ENCODE measurements at places on chromosomes 1 and 21. TPM values are rescaled to one million over a fixed set of nuclear protein-coding genes. Genes with fewer than 3 reads are reported as not detected.

Gene COL6A2
- 3.3 TPM for total RNA-seq

- H3K27me3 ChIP-seq, result no peaks in the 10 kb centered on the region
- H3K36me3 ChIP-seq, result no peaks in the 10 kb centered on the region
- H3K4me1 ChIP-seq, result peaks cover 50% of the 10 kb centered on the region
- peak overlapping the region; percentile 93 for H3K27ac ChIP-seq
These were observed 19.5 kb upstream of the RNF19B start for GRCh38 chr1:32984090-32984454.

- no peaks in the 10 kb centered on the region for H3K36me3 ChIP-seq
- H3K27ac ChIP-seq, result no peak overlapping the region
- H3K27me3 ChIP-seq, result peaks cover 22% of the 10 kb centered on the region
- H3K4me1 ChIP-seq, result no peaks in the 10 kb centered on the region
- no peak for ATAC-seq
These were observed 45.4 kb upstream of the IGSF21 start for GRCh38 chr1:18062185-18062584.

GRCh38 chr1:93619507-93620171, 62.0 kb downstream of the BCAR3 start:
- no peak overlapping the region for H3K27ac ChIP-seq
- no peaks in the 10 kb centered on the region for H3K36me3 ChIP-seq
- H3K27me3 ChIP-seq, result no peaks in the 10 kb centered on the region
- H3K4me1 ChIP-seq, result peaks cover 19% of the 10 kb centered on the region
- no peak for ATAC-seq
- H3K4me3 ChIP-seq, result no peak overlapping the region

GRCh38 chr1:234600418-234601281, 9.3 kb downstream of the IRF2BP2 start:
- H3K36me3 ChIP-seq, result peaks cover 41% of the 10 kb centered on the region
- ATAC-seq, result no peak

Gene KIF26B
- not detected for total RNA-seq

- no peak overlapping the region for H3K27ac ChIP-seq
- no peak for ATAC-seq
- no peaks in the 10 kb centered on the region for H3K36me3 ChIP-seq
- no peaks in the 10 kb centered on the region for H3K27me3 ChIP-seq
These were observed 766.4 kb upstream of the ADGRL2 start for GRCh38 chr1:81034291-81034690.

Gene LRRC71
- total RNA-seq, result not detected

DNA sequence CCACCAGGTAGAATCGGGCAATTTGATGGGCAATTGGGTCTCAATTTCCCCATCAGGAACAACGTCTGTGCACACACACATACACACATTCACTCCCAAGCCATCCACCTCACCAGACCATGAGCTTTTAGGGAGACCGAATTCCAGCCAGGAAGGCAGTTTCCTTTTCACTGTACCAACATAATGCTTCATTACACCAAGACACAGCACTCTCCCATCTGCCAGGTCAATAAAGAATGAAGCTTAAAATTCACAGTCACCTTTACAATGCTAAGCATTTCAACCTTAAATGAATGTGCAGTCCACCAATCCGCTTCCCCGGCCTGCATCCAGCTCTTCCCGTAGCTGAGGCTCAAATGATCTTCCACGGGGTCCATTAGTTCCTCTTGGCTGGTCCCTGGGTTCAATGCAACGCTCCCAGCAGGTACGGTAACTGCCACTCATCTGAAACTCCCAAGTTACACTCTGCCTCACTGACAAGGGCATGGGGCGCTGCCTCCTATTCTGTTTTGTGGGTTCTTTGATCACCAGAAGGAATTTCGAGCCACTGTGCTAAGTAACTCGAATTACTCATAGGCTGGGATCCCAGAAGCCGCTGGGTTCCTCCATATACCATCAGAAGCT, 105.0 kb downstream of the SIM2 start:
- H3K4me3 ChIP-seq, result no peak overlapping the region
- ATAC-seq, result no peak
- H3K4me1 ChIP-seq, result peaks cover 12% of the 10 kb centered on the region
- peaks cover 15% of the 10 kb centered on the region for H3K36me3 ChIP-seq
- peak overlapping the region; percentile 28 for H3K27ac ChIP-seq

DNA sequence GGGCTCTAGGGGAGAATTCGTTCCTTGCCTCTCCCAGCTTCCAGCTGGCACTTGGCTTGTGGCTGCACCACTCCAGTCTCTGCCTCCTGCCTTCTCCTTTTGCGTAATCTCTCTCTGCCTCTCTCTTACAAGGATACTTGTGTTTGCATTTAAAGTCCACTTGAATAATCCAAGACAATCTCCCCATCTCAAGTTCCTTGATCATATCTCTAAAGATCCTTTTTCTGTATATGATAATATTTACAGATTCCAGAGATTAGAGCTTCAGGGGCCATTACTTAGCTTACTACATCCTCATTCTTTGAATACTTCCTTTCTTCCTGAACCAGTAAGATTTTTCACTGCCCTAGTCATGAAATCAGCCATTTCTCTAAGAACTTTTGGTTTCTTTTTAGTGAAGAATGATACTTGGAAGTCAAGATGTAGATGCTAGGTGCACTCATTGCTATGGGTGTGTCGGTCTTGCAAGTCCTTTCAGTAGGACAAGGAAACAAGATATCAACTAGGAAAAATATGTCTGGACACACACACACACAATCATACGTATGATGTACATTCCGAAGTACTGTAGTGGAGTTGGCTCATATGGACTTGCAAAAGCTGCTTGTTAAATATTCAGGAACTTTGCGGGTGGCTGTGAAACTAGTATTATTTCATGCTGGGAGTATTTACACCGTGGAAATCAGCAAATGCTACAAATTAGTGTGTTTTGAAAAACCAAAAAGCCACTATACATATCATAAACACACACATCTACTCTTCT, 20.8 kb upstream of the RLF start:
- no peak overlapping the region for H3K4me3 ChIP-seq
- no peak for ATAC-seq
- H3K27ac ChIP-seq, result peak overlapping the region; percentile 20
- no peaks in the 10 kb centered on the region for H3K4me1 ChIP-seq

Gene LINGO4
- total RNA-seq, result 4.0 TPM

Gene ECM1
- 1.1 TPM for total RNA-seq

- ATAC-seq, result no peak
- no peak overlapping the region for H3K4me3 ChIP-seq
- H3K4me1 ChIP-seq, result no peaks in the 10 kb centered on the region
These were observed 106.4 kb downstream of the HMGB4 start for GRCh38 chr1:33970148-33970825.

GRCh38 chr1:221344693-221345092, 397.2 kb downstream of the DUSP10 start:
- no peaks in the 10 kb centered on the region for H3K36me3 ChIP-seq
- no peak overlapping the region for H3K27ac ChIP-seq
- ATAC-seq, result no peak
- H3K27me3 ChIP-seq, result peaks cover 7% of the 10 kb centered on the region
- no peaks in the 10 kb centered on the region for H3K4me1 ChIP-seq

DNA sequence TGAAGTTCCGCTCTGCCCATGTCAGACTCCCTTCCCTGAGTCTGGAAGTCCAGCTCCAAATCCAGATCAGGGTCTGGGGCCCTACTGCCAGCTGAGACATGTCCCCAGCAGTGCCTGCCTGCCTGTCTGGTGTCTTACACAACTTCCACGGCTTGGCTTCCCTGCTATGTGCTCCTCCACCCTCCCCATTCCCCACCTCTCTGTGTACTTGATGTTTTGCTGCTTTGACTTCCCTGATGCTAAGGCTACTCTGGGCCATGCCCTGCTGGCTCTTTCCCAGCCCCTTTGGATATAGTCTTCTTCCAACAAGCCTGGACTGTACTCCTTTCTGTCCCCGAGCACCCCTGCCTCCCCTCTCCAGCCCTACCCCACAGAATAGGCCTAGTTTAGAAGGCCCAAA, 7.3 kb downstream of the GJA5 start:
- H3K36me3 ChIP-seq, result no peaks in the 10 kb centered on the region
- no peak overlapping the region for H3K4me3 ChIP-seq
- no peaks in the 10 kb centered on the region for H3K27me3 ChIP-seq
- no peak for ATAC-seq
- H3K27ac ChIP-seq, result no peak overlapping the region
- H3K4me1 ChIP-seq, result peaks cover 6% of the 10 kb centered on the region

Gene SORT1
- 0.78 TPM for total RNA-seq

Gene TAS1R3
- total RNA-seq, result 0.71 TPM

Gene KRTAP12-2
- total RNA-seq, result not detected

DNA sequence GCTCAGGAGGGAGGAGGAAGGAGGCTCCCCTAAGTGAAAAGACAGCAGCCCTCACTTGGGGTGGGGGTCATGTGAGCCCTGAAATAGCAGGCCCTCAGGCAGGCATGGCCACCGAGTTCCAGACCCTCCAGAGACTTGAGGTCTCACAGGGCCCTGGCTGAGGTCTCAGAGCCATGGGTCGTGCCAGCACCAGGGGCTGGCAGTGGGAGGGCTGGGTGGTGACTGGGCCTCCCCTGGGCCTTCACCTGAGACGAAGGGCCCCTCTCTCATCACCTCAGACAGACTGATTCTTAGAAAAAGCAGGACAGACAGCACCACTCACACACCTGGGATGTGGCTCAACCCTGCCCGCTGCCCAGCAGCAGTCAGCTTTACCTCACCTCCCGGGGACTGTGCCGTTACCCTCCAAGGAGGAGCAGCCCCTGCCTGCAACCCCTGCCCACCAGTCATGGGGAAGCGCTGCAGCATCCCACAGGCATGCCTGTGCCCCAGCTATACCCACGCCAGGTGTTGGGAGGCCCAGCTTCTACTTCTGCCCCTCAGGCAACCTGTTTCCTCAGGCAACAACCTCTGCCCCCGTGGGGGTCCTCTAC, 42.6 kb upstream of the LRP8 start:
- no peaks in the 10 kb centered on the region for H3K27me3 ChIP-seq
- no peak for ATAC-seq

Gene PROK1
- total RNA-seq, result not detected

GRCh38 chr1:71377886-71378285, 297.1 kb upstream of the ZRANB2 start:
- no peaks in the 10 kb centered on the region for H3K36me3 ChIP-seq
- H3K4me1 ChIP-seq, result no peaks in the 10 kb centered on the region
- H3K27me3 ChIP-seq, result no peaks in the 10 kb centered on the region
- no peak for ATAC-seq
- no peak overlapping the region for H3K27ac ChIP-seq

DNA sequence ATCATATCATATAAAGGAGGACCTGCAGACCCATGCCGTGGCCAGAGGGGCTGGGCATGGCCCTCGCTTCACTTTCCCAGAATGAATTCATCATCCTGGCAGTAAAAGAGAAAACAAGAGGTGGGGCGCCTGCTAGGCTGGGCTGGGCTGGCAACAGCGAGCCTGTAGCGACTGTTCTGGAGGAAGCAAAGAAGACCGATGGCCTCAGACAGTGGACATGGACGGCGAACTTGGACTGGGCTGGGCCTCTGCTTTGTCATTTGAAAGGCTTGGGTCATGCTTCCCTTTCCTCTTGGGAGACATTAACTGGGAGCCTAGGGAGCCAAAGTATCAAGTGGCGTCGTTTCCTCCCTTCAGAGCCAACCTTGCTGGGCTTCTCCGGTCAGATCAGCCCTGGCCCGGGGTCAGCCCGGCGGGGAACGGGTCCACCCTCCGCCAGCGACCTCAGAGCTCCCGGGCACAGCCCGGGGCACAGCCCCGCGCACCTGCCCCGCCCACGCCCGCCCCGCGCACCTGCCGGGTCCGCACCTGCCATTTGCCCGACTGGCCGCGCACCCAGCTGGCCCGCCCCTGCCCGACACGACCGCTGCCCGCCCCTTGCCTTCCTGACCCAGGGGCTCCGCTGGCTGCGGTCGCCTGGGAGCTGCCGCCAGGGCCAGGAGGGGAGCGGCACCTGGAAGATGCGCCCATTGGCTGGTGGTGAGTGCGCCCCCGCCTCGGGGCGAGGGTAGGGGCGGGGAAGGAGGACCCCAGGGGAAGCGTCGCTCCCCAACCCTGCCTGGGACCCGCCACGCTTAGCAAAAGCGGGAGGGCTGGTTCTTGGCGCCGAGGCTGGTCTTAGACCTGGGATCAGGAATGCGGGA, at the start of gene FAM3B:
FAM3B (plus strand) TSS at position 602 of the 863 bp plus-strand sequence; CDS start at position 681, 79 bp downstream.
- H3K4me3 ChIP-seq, result no peak within 1 kb of the TSS
- H3K27ac ChIP-seq, result no peak within 1 kb of the TSS
- H3K4me1 ChIP-seq, result no peaks in the 10 kb centered on the region
- H3K27me3 ChIP-seq, result peaks cover 33% of the 10 kb centered on the region

Gene SLC35D1
- total RNA-seq, result 10.3 TPM

Gene AUNIP
- 7.2 TPM for total RNA-seq

Gene PTPN14
- total RNA-seq, result 0.89 TPM

- peaks cover 24% of the 10 kb centered on the region for H3K36me3 ChIP-seq
- peak overlapping the region; percentile 97 for H3K27ac ChIP-seq
- no peaks in the 10 kb centered on the region for H3K27me3 ChIP-seq
- peak overlapping the region; percentile 99 for H3K4me3 ChIP-seq
- ATAC-seq, result peak; percentile 58
These were observed 730 bp upstream of the PHF13 start for GRCh38 chr1:6612641-6613360.

- no peak overlapping the region for H3K4me3 ChIP-seq
- H3K27ac ChIP-seq, result no peak overlapping the region
- no peaks in the 10 kb centered on the region for H3K4me1 ChIP-seq
- no peaks in the 10 kb centered on the region for H3K27me3 ChIP-seq
- H3K36me3 ChIP-seq, result no peaks in the 10 kb centered on the region
- ATAC-seq, result no peak
These were observed 12.8 kb downstream of the RGL1 start for GRCh38 chr1:183817576-183818288.

DNA sequence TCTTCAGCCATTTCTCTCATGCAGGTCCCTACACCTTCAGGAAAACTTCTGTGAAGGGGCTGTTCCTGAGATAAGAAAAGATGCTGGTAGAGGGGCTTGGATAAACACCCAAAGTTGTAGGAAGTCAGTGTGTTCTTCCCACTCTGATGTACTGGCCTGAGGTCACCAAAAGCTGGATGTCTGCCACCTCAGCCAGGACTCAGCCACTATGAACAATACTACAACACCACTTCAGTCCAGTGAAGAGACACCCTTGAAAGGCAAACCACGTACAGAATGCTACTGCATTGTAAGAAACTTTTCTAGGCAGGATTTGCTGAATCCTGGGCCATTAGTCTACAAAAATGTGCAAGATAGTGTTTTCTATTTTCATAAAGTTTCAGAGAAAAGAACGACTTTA, 2.4 kb downstream of the PTPN14 start:
- no peak overlapping the region for H3K4me3 ChIP-seq
- no peaks in the 10 kb centered on the region for H3K36me3 ChIP-seq
- H3K4me1 ChIP-seq, result no peaks in the 10 kb centered on the region
- ATAC-seq, result no peak

GRCh38 chr1:223245983-223246382, 102.9 kb upstream of the TLR5 start:
- no peak for ATAC-seq
- H3K4me1 ChIP-seq, result peaks cover 29% of the 10 kb centered on the region
- no peak overlapping the region for H3K4me3 ChIP-seq

Gene GBP4
- 31.3 TPM for total RNA-seq

GRCh38 chr1:19390166-19390850, 78.2 kb downstream of the SLC66A1 start:
- H3K4me3 ChIP-seq, result peak overlapping the region; percentile 89
- peak overlapping the region; percentile 97 for H3K27ac ChIP-seq
- H3K36me3 ChIP-seq, result peaks cover 14% of the 10 kb centered on the region
- ATAC-seq, result no peak
- no peaks in the 10 kb centered on the region for H3K27me3 ChIP-seq

GRCh38 chr1:26553942-26554682, 24.6 kb downstream of the RPS6KA1 start:
- H3K27me3 ChIP-seq, result no peaks in the 10 kb centered on the region
- H3K4me3 ChIP-seq, result no peak overlapping the region
- ATAC-seq, result peak; percentile 29
